Kidney (tissue), 22 donors: ENCODE measurements at places on chromosomes 11 and 22. TPM values are rescaled to one million over a fixed set of nuclear protein-coding genes. Genes with fewer than 3 reads are reported as not detected.

The B3GAT1 gene
- polyA plus RNA-seq, result 0.82 TPM

GRCh38 chr11:6611092-6611962, 689 bp downstream of the TAF10 start:
- H3K27me3 ChIP-seq, result no peaks in the 10 kb centered on the region
- H3K4me3 ChIP-seq, result peak overlapping the region; percentile 78
- H3K36me3 ChIP-seq, result peaks cover 24% of the 10 kb centered on the region
- peak; percentile 38 for DNase-seq
- H3K27ac ChIP-seq, result peak overlapping the region; percentile 85

GRCh38 chr22:32475468-32476010, 928 bp downstream of the FBXO7 start:
- H3K27ac ChIP-seq, result peak overlapping the region; percentile 98
- DNase-seq, result peak; percentile 31
- no peaks in the 10 kb centered on the region for H3K4me1 ChIP-seq
- H3K27me3 ChIP-seq, result no peaks in the 10 kb centered on the region

GRCh38 chr11:71935338-71935925, 6.6 kb downstream of the RNF121 start:
- H3K36me3 ChIP-seq, result no peaks in the 10 kb centered on the region
- no peak overlapping the region for H3K27ac ChIP-seq

The VSIG10L2 gene
- not detected for polyA plus RNA-seq

DNA sequence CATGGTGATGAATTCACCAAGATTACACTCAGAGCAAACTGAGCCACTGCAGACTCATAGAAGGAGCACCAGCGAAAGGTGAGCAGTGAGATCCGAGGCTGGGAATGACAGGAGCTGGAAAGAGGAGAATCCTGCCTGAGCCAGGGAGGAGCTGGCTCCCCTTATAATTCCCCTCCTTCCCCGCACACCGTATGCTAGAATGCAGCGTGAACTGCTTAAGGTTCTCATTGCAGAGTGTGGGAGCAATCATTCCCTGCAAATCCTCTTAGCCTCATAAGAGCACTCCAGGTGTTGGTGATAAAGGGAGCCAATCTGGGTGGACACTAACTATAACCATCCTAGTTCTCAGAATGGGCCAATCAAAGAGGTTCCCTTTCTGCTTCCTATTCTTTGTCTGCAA, 127.6 kb upstream of the TEAD1 start:
- no peak overlapping the region for H3K4me3 ChIP-seq
- DNase-seq, result no peak
- H3K4me1 ChIP-seq, result no peaks in the 10 kb centered on the region

The PLA2G3 gene
- polyA plus RNA-seq, result 1.2 TPM

DNA sequence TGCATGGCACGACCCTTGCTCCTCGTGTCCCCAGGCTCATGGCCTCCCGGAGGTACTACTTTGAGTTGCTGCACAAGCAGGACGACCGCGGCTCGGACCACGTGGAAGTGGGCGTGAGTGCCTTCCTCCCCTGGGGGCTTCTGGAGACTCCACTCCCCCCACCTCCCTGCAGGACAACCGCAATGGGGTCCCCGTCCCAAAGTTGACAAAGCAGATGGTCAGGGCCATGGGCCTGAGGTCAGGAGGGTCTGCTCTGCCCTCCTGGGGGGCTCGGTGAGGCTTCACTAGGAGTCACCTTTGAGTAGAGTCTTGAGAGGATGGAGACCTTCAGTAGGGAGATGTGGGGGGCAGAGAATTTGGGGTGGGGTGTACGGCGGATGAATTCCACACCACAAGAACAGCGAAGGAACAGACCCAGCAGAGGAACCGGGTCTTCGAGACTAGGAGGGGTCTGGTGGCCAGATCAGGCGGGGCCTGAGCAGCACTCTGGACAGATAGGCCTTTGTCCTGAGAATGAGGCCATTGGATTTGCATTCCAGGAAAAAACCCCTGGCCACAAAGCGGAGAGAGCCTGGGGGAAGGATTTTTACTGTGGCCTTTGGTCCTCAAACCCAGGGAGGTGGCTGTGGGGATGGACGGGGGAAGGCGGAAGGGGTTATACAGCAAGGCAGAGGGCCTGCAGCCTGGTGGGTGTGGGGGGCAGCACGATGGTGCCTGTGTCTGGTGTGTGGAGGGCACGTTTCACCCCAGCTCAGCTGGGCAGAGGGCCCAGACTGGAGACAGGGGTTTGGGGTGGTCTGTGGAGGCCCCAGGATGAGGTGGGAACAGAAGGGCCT, 4.6 kb downstream of the B4GALNT4 start:
- no peaks in the 10 kb centered on the region for H3K36me3 ChIP-seq
- H3K4me3 ChIP-seq, result no peak overlapping the region
- no peak for DNase-seq
- no peaks in the 10 kb centered on the region for H3K27me3 ChIP-seq

The SLC35F2 gene
- polyA plus RNA-seq, result 10.2 TPM

The ZNF280B gene
- polyA plus RNA-seq, result 0.26 TPM

DNA sequence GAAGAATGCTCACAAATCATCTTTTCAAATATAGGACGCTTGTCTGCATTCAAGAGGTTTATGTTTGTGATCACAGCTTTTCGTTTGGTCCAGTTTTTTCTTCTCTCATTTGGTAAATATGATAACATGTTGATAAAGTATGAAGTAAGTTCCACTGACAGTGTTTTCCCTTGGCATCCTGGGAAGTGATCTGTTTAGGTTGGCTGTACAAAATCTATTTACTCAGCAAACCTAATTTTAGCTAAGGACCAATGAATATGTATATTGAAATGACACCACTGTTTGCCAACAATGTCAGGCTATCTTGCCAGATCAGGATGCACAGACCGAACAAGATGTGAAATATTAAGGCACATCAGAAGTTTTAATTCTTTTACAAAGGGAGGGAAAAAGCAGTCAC, 1230.8 kb downstream of the LRRC4C start:
- H3K27me3 ChIP-seq, result no peaks in the 10 kb centered on the region
- DNase-seq, result no peak
- no peak overlapping the region for H3K27ac ChIP-seq
- no peaks in the 10 kb centered on the region for H3K36me3 ChIP-seq
- H3K4me1 ChIP-seq, result no peaks in the 10 kb centered on the region
- H3K4me3 ChIP-seq, result no peak overlapping the region

The FXYD6 gene
- 57.8 TPM for polyA plus RNA-seq

The FOSL1 gene
- polyA plus RNA-seq, result 0.37 TPM

The DDI1 gene
- not detected for polyA plus RNA-seq

DNA sequence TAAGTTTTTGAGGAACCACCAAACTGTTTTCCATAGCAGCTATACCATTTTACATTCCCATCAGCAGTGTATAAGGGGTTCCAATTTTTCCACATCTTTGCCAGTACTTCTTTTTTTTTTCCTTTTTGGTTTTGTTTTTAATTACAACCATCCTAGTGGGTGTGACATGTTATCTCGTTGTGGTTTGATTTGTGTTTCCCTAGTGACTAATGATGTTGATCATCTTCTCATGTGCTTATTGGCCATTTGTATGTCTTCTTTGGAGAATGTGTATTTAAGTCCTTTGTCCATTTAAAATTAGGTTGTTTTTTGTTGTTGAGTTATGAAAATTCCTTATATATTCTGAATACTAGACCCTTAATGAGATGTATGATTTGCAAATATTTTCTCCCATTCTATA, 59.3 kb downstream of the STIM1 start:
- no peaks in the 10 kb centered on the region for H3K27me3 ChIP-seq
- no peak overlapping the region for H3K4me3 ChIP-seq
- H3K4me1 ChIP-seq, result no peaks in the 10 kb centered on the region

- no peak overlapping the region for H3K27ac ChIP-seq
- H3K4me1 ChIP-seq, result no peaks in the 10 kb centered on the region
- H3K27me3 ChIP-seq, result no peaks in the 10 kb centered on the region
- H3K4me3 ChIP-seq, result no peak overlapping the region
- no peak for DNase-seq
- no peaks in the 10 kb centered on the region for H3K36me3 ChIP-seq
Observed at GRCh38 chr11:113106507-113106906, 145.3 kb downstream of the NCAM1 start.

The HBB gene
- polyA plus RNA-seq, result 10.9 TPM

DNA sequence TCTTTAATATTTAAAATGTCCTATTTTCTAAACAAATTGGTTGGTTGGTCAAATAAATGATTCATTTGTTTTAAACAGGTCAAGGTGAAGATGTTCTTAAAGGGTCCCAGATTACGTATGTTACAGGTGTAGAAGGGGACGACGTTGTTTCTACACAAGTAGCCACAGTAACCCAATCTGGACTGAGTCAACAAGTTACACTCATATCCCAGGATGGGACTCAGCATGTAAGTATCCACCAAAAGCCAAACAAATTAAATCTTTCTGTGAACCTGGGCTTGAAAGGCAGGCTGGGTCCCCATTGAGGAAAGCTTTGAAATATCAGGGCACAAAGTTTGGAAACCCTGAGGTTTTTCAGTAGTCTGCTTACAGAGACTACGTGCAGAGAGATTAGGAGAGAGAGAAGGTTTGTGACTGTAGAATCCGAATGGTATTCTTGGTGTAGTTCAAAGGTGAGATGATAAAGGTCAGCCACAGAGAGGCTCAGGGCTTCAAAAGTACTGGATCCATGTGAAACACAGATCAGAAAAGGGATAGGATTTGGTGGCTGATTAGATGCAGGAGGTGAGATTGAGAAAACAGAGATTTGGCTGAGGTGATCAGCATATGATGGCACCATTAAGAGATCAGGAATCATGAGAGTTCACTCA, 51.7 kb downstream of the ZNF143 start:
- no peak overlapping the region for H3K4me3 ChIP-seq
- no peaks in the 10 kb centered on the region for H3K27me3 ChIP-seq
- no peak overlapping the region for H3K27ac ChIP-seq
- H3K4me1 ChIP-seq, result peaks cover 3% of the 10 kb centered on the region

The RFPL3 gene
- polyA plus RNA-seq, result not detected
